Mucosa of gallbladder (tissue), 1 donor: ENCODE measurements at places on chromosomes 12 and 14. TPM values are rescaled to one million over a fixed set of nuclear protein-coding genes. Genes with fewer than 3 reads are reported as not detected.

- DNase-seq = no peak
Measured at GRCh38 chr12:2138871-2139308, 86.1 kb downstream of the CACNA1C start.

PRB2 gene
- not detected for total RNA-seq

CCDC92 gene
- 45.6 TPM for total RNA-seq

- no peak for DNase-seq
Measured at GRCh38 chr12:101216810-101217209, 6.8 kb upstream of the SLC5A8 start.

CISTR gene
- total RNA-seq = not detected

- no peak for DNase-seq
Measured at GRCh38 chr14:37143475-37143874, 28.9 kb downstream of the SLC25A21 start.

C12orf50 gene
- total RNA-seq = 0.12 TPM

- DNase-seq = no peak
Measured at GRCh38 chr14:23561873-23562821, 5.4 kb downstream of the AP1G2 start.

SRRM4 gene
- total RNA-seq = 0.03 TPM

- peak; percentile 58 for DNase-seq
Measured at GRCh38 chr12:109714141-109714912, 702 bp downstream of the FAM222A start.

MORN3 gene
- 0.69 TPM for total RNA-seq

WSCD2 gene
- 0.26 TPM for total RNA-seq

DNA sequence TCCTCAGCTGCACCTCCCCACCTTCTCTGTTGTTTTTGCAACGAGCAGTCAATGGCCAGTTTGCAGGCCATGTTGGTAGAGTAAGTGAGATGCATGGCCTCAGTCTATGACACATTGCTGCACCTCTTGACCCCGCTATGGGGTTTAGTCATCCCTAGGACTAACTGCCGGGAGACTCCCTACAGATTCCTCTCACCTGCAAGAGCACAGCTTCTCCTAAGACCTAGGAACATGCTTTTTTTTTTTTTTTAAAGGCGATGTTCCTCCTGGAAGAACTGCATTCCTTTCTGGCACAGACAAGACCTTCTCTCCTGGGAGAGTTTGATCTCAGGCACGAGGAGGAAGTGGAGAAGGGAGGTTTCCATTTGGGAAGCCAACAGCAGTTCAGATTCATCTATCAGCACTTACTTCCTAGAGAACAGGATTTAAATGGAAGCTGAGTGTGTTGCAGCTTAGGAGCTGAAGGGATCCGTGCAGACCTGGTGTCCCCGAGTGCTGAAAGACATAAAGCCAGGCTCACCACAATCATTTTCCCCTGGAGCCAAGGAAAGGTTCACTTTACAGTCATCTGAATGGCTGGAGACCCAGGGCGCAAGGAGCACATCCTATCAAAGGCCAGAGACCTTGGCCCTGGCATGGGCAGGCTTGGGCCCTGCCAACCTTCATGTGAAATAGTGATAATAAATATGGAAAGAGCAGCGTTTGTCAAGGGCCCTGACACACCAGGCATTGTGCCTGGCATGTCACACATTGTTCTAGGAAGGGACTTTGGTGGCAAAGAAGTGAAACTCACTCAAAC, 104.1 kb downstream of the LGMN start:
- no peak for DNase-seq

- DNase-seq = no peak
Measured at GRCh38 chr12:69578283-69578682, 7.0 kb upstream of the CCT2 start.

DNA sequence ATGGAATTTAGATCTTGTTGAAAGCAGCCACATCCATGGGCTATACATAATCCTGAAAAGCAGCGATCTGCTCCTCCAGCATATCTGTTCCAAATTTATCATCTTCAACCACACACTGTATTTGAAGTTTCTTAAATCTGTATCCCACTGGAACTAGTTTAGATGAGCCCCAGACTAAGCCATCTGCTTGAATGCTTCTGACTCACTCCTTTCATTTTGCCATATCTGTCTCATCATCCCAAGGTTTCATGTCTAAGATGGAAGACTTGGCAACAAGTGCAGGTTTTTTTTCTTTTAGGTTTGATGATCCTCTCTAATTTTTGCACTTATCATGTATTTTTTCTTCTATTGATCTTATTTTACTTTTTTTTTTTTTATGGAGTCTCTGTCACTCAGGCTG, 54.4 kb upstream of the TMEM263 start:
- DNase-seq = no peak

DNA sequence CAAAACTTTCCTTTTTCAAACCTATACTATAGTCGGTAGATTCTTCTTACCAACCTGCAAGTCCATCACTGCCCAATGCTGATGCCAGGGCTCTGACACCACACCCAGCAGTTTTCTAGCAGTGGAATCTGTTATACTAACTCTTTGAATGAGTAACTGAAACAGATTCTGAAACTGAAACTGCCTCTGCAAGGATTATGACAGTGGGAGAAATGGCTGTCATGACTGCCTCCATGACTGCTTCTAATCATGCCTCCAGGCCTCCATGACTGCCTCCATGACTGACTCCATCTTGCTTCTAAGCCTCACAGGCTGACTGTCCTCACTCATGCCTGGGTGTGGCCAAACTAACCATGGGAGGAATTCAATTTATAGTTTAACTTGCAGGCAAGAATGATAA, 29.4 kb upstream of the OXA1L start:
- DNase-seq = no peak

SERPINA1 gene
- 348 TPM for total RNA-seq

- DNase-seq = peak; percentile 3
Measured at GRCh38 chr14:91420686-91421085, 3.1 kb upstream of the CCDC88C start.

FOXJ2 gene
- total RNA-seq = 23.7 TPM

GRCh38 chr12:19615384-19615725, 176.1 kb downstream of the AEBP2 start:
- no peak for DNase-seq

GARIN6 gene
- not detected for total RNA-seq

DNA sequence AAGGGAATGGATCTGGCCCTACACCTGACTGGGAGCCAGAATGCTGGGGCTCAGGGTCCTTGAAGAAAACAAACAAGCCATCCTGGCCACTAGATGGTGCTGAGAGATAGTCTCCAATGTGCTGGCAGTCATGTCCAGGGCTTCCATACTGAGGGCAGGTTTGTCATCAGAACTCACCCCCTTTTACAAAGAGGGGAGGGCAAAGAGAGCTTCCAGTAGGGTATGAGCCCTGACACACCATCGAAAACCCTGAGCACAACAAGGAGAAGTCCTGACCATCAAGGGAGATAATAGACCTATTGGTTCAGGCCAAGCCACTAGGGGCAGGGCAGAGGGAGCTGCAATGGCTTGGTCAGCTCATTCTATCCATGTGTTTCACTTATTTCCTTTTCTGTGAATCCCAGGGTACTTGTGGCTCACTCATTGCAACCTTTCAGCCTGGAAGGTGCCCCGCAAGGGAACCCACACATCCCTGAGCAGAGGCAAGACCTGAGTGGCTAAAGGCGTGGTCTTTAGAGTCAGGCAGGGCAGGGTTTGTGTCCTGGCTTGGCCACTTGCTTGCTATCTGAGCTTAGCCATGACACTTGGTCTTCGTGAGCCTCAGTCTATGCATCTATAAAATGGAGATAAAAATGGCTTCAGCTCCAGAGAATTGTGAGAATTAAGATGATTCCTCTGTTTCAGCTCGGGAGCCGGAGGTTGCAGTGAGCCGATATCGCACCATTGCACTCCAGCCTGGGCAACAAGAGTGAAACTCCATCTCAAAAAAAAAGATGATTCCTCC, 6.2 kb upstream of the PLEKHH1 start:
- peak; percentile 52 for DNase-seq

DNA sequence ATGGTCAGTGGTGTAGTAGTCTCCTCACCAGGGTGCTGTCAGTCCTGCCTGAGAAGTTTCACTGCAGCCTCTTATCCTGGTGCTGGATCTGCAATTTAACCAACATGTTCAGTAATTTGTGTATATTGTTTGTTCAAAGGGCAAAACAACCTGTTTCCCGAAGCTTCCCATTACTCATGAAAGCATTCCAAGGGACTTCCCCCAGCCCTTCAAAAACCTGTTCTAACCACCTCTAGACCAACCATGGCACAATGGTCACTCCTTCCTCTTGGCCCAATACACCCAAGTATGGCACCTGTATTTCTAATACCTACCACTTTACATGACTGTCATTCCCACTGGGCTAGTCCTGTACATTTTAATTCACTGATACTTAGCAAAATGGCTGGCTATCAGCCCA, 12.1 kb downstream of the CKAP4 start:
- no peak for DNase-seq

SYT10 gene
- 0.46 TPM for total RNA-seq

DNA sequence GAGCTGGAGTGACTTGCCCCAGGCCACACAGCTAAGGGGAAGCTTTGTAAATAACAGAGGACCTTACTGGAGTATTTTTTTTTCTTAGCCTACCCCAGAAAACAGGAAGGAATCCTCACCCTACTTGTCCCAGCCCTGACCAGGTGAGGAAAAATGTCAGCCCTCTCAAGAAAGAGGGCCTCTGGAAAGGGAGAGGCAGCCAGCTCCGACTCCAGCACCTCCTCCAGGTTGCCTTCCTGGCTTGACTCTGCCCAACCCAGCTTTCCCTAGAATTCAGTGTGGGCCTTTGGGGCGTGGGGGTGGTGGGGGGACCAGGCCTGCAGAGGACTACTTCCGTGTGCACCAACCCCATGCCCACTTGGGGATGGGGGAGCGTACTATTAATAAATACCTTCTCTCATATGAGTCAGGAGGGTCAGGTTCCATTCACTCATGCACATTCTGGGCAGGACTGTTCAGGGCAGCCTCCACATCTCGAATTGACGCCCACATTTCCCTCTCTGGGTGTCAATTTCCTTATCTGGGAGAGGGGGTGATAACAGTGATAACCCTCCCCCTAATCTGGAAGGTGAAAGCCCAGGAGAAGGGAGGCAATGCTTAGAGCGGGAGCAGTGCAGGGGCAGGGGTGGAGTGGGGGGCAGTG, 5.2 kb downstream of the RHOF start:
- no peak for DNase-seq

C3AR1 gene
- 20.5 TPM for total RNA-seq

GLI1 gene
- 6.2 TPM for total RNA-seq
